ENCODE measurements at places on chromosomes 11 and 22.

DNA sequence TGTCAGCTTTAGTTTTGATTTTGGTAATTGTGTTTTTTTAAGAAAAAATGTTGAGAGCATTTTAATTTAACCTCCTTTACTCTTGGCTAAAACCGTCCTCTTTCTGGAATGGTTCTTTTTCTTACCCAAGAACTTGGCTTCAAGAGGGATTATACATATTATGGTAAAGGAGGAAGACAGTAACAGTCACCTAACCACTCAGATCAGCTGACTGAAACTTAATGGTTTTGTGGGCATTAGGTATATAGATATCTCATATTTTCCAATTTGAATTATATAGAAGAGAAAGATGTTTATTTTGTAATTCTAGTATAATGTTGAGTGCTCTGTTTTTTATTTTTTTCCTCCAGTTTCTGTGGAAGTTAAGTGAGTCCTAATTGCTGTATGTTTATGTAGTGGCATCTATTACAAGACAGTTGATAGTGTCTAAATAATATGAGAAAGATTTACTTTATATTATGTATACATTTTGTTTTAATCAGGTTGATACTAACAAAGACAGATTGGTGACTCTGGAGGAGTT lies 36.6 kb upstream of the NCR3LG1 start:
- no peak for DNase-seq

DNA sequence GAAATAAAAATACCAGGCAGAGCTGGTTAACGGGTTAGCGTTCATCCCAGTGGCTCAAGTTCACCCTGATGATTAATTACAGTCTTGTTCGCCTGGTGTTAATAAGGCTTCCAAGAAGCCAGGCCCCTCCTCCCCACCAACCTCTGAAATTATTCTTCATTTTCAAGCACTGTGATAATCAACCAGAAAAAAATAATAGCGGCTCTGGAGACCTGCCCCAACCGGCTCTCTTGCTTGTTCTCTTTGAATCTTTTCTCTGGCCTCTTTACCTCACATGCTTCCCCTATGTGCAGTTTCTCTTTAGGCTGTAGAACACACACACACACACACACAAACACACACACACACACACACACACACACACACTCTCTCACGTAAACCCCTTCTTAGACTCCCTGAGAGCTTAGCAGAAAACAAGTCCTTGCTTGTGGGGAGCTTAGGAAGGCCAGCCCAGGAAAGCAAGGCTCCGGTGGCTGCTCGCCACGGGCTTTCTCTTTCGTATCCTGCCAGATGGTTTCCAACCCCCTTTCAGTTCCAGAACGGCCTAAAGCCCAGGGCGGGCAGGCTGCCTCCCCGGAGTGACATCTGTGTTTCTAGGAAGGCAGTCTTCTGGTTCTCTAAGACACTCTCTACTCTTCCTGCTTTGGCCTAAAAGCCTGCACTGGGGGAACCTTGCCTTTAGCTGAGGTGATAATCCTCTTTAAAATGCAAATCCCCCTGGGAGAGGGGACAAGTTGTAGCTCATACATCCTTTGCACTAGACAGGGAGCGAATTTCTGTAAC lies 106.4 kb upstream of the SESN3 start:
- peak; percentile 61 for DNase-seq

- no peak for DNase-seq
These were observed 351.9 kb downstream of the ETS1 start for GRCh38 chr11:128235426-128235825.

DNA sequence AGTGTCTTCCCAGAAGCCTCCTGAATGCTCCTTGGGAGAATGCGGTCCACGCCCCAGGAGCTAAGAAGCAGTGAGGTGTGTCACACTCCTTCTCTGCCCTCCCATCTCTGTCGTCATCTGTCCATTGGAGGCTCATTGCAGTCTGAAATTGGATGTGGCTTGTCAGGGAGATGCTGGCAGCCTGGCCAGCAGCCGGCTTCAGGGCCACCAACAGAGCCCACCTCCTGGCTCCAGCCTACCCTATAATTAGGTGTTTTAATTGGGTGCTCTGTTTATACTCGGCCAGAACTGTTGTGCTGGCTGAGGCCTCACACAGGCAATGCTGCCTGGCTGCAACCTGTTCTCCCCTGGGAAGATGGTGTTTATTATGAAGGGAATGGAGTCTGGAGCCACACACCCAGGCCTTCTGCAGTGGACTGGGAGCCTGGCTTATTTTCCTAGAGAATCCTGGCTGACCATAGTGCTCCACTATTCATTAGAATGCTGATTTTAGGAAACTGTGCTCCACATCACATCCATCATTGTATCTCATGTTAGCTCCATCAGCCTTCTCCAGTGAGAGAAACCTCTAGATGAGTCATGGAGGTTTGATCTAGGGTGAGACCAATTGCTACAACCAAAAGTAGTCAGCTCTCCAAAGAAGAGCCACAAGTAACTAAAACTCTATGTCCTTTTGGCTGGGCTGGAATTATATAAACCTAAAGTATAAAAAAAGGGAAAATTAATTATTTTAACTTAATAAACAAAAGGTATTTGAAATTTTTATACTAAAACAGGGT lies 86.8 kb upstream of the CRTAM start:
- DNase-seq = no peak

DNA sequence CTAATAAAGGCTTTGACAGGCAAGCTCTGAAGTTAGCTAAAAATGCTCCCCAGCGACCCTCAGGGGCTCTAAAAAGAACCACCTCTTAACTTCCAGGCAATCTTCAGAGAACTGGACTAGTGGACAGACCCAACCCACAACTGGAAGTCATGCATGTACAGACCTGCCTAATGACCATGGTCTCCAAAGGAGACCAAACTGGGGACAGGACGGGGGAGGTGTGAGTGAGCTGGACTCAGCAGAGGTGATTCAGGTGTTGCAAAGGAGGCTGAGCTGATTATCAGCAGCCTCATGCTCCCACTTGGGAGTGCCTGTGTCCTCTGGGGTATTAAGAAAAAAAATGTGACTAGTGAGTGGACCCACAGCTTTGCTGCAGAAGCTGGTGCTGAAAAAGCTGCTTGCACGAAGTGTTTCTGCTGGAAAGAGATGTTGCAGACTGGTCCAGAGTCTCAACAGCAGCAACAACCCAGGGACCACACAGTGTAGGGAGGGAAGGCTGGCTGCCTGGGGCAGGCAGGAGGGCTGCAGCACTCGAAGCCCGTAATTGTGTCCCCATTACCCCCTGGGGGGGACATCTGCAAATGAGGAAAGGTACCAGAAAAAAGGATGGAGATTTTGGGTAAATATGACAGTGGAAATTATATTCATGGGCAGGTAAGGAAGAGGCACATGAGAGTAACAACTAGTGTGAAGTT lies 35.3 kb downstream of the PITPNB start:
- DNase-seq = no peak

- DNase-seq = no peak
These were observed 100.2 kb upstream of the LMO1 start for GRCh38 chr11:8363921-8364320.

DNA sequence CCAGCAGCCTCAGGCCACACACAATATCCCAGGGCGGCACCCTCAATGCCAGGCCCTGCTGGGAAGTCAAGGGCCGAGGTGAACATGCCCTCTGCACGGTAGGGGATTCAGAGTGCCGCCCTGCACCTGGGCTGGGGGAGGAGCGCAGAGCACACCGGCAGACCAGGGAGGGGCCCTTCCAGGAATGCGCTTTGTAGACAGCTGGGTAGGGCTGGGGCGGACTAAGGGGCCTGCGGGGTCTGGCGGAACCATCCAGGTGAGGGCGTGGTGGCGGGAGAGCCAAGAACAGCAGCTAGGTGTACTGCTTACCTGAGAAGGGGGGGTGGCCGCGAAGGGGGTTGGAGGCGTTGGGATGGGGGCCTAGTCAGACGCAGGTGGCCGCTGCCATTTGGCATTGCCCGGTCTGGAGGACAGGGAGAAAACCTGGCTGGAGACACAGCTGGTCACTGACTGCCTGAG lies 26.0 kb downstream of the DUSP8 start:
- DNase-seq = no peak

DNA sequence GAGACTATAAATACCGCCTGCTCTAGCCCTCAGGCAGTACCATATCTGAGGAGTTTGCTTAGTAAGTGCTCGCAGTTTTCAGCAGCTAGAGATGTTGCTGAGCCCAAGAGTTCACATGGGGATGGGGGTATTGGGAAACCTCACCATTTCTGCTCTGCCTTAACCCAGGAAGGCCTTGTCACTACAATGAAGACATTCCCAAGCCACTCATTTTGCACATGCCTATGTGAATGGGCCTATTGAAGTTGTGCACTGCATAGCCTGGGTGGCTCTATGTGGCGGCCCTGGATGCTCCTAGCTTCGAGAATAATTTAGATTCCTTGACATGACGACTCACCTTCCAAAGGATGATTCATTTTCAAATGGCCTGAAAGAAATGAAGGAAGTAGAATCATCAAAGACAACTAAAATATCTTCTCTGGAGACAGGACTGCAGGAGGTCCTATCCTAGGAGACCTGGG lies 163.4 kb downstream of the ADAMTS15 start:
- no peak for DNase-seq

DNA sequence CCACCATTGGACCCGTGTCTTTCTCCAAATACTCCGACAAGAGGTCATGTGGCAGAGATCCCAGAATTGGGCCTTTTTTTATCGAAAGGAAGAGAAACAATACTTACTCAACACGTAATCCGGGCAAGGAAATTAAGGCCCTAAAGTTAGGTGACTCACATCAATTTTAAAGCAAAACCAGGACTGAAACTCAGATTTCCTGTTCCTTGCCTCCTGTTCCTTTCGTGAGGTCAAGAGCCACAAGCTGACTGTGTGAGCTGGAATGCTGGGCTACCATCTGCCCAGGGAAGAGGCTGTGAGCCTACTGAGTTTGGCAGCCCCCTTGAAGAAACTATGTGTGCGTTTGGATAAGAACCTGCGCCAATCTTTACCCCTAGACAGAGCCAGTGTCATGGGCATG lies 27.1 kb upstream of the MRGPRX2 start:
- DNase-seq = no peak

DNA sequence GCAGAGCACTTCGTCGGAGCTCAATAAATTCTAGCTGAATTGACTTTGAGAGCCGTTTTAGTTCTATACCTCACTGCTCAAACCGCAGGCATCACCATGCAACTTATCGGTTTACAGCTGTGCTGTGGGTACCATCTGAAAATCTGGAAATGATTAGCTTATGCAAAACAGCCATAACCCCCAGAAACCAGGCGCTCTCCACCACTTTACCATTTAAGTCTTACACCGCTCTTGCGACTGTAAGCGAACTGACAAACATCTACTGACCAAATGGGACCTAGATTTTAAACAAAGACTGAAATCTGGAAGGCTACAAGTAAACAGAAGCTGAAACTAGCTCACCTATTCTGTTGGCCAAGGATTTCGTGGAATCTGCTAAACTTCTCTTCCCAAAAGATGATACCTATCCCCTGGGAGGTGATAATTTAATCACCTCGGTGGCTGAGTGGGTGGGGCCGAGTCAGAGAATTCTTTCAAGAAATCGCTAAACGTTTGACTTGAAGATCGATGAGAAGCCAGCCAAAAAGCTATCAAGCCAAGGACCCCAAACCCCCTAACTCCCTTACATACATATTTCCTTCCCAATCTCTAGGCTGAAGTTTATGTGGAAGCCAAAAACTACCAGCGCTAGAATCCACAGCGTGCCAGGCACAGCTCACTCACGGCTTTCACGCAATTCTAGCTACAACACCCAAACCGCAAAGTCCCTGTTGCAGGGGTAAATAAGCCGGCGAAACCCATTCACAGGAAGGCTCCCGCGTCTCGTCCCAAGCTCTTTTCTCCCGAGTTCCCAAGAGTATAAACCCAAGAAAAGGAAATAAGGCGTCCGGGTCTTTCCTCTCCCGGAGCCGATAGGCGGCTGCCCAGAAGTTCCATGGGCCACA lies 644 bp downstream of the SPTY2D1 start:
- no peak for DNase-seq

- no peak for DNase-seq
These were observed 1.5 kb upstream of the CLDN5 start for GRCh38 chr22:19525666-19526065.

DNA sequence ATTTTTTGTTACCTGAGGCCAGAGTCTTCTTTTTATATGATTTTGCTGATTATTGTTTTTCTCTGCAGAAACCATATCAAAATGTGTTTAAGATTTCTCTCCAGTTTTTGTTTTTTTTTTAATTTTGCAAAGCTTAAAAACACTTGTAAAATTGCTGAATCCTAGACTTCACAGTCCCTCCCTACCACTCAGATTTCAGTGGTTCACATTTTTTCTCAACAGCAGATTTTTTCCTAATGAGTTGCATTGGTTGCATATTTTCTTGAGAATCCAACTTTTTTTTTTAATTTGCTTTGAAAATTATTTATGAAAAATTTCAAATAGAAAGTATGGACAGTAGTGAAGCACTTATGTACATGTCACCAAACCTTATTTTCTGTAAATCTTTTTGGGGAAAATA lies 5.8 kb downstream of the ARL14EP start:
- no peak for DNase-seq

DNA sequence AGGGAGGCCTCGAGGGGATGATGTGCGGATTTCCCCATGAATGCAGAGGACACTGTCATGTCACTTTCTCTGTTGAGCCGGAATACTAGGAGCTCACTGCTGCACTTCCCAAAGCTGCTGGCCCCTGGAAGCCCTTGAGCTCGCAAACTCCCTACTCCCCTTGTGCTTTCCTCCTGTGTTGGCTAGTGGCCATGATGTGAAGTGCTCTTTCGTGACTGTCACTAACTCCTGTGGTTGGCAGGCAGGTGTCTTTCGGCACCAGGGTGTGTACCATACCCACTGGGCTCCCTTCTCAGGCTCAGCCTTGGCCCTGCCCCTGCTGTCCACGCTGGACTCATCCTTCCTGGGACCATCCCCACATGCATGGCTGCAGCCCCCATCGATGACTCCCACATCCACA lies 86.2 kb downstream of the BTBD10 start:
- DNase-seq = no peak

GRCh38 chr22:49331223-49331815 lies 496.4 kb downstream of the BRD1 start:
- no peak for DNase-seq

GRCh38 chr22:19041704-19042074 lies 80.5 kb downstream of the DGCR2 start:
- no peak for DNase-seq

DNA sequence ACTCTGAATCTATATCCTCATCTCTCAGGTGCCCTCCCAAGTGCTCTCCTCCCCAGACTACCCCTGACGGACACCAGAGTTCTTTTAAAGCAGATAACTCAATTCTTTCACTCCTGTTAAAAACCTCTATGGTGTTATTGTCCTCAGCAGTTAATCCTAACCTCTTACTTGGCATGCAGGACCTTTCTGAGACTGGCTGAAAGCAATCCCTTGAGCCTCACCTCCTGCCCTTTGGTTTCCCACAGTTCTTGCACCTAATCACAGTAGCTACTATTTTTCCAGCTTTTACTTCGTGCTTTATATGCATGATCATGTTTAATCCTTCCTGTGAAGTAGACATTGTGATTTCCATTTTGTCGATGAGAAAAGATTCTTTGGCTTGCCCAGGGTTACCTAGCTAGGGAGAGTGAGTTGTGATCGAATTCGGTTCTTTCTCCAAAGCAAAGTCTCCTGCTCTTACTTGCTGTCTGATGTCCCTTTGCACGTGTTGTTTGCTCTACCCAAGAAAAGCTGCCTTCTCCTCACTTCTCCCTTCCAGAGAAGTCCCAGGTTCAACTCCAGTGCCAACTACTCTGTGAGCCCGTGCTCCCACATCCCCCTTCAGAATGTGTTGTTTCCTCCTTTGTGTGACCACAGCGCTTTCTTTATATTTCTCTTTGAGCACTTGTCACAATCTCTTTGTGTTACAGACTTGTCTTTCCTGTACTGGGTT lies 2.1 kb downstream of the UBE2L3 start:
- DNase-seq = no peak

- no peak for DNase-seq
These were observed 10.7 kb downstream of the IL17RA start for GRCh38 chr22:17095538-17095937.
